Cerebellar nuclear complex (tissue), 1 donor: ENCODE measurements at places on chromosomes 12 and 14.

DNA sequence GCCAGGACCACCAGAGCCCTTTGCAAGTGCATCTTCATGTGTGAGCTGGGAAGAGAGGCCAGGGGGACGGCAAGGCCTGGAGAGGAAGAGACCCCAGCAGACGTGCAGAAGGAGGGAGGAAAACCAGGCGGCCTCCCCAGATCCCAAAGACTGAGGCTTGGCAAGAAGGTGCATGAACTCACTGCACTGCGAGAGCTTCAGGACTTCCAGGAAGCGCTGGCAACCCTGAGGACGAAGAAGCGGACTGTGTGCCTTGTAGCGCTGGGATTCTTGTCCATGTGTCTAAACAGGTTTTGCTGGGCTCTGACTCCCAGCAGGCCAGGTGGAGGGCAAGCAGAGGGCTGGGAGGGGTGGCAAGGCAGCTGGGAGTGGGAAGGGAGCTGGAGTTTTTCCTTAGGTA is 939 bp downstream of the TGFB3 start:
- DNase-seq: no peak

DNA sequence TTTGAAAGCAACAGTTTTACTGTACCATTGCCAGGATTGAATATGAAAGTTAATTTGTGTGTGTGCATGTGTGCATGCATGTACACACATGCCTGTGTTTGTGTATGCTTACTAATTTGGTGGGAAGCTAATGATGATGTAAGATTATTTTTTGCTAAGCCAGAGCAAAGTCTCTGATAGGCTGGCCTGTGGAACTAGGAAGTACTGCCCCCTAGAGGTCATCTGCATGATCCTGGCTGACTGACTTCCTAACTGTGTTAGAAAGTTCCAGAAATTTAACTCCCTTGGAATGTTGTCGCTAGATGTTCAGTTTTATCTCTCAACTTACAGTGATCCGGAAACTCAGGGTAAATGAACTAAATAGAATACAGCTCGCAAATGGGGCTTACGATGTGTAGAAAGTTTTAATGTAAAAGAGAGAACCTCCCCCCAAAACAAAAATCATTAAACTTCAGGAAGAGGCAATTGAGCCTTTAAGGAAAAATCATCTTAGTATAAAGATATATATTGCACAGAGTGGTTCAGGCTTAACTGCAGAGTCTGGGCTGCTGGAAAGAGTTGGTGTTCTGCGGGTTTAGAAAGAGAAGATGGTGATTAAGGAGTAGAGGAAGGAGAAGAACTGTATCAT is 34.3 kb upstream of the SLC38A1 start:
- DNase-seq: no peak

DNA sequence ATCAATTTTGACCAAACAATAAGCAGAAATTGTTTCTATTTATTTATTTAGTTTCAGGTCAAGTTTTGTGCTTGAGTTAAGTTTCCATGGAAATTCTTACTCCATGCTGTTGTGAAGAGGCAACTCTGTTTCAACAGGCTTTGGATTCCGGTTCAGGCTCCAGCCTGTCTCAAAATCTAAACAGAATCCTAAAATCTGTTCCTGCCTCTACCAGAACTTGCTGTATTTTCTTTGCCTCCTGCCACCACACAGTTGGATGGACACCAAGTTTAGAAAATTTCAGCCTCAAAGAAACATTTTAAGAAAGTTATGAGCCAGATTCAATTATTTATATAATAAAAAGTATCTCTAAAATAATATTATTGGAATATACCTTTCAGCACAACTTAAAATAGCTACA is 330.9 kb downstream of the FOXG1 start:
- DNase-seq: no peak

- no peak for DNase-seq
These were observed 557.2 kb downstream of the BCL11B start for GRCh38 chr14:98714626-98715425.

DNA sequence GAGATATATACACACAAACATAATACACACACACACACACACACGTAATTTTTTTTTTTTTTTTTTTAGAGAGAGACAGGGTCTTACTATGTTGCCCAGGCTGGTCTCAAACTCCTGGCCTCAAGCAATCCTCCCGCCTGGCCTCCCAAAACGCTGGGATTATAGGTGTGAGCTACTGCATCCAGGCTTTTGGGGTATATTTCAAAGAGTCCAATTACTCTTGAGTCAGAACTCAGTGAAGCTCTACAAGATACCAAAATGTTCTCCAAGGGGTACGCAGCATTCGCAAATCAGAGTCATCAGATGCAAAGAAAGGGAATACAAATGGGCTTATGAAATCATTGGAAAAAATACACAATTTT is 54.0 kb downstream of the PHLDA1 start:
- no peak for DNase-seq

- DNase-seq: no peak
These were observed 13.1 kb downstream of the NKX2-1 start for GRCh38 chr14:36506732-36507614.

DNA sequence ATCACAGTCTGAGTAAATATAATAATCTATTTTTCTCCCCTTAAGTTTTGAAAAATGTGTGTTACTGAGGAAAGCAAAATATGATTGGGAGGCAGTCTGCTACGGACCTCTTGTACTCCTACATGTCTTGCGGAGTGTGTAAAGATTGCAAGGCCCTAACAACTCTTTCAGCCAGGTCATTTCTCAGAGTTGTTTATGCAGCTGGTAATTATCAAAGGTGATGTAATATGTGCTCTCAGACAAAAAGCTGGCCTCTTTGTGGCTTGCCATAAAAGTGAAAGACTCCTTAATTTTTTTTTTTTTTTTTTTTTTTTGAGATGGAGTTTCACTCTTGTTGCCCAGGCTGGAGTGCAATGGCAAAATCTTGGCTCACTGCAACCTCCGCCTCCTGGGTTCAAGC is 40.5 kb upstream of the MON2 start:
- DNase-seq: no peak

DNA sequence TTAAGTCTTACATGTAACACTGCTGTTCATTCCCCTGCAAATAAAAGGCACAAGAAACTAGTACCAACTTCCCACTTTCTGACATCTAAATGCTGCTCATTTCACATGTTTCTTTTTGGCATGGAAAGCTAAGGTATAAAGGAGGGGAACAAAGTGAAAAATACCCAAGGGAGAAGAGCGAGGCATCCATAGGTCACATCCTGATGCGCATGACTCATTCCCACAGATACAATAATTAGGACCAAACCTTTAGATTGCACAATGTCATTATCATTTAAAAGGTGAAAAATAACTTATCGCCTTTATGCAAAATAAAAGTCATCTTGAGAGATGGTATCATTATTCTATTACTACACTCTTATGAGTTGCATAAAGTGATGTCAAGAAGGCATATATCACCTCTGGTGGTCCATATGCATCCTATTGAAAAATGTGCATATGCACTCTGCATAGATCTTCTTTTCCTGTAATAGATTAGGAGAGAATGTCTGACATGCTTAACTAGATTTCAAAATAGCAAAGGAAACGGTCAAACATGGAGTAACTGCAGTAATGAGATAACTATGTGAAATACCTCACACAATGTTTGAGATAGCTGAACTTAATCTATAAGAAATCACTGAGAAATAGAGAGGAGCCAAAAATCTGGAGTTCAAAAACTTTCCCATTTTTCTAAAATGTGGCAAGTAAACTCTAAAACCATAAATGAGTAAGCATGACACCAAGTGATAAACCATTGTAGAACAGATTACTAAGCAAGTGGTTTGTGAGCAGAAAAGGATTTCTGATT is 382.5 kb upstream of the TMTC1 start:
- DNase-seq: no peak

GRCh38 chr12:109752117-109753053 is 38.8 kb downstream of the FAM222A start:
- DNase-seq: no peak

DNA sequence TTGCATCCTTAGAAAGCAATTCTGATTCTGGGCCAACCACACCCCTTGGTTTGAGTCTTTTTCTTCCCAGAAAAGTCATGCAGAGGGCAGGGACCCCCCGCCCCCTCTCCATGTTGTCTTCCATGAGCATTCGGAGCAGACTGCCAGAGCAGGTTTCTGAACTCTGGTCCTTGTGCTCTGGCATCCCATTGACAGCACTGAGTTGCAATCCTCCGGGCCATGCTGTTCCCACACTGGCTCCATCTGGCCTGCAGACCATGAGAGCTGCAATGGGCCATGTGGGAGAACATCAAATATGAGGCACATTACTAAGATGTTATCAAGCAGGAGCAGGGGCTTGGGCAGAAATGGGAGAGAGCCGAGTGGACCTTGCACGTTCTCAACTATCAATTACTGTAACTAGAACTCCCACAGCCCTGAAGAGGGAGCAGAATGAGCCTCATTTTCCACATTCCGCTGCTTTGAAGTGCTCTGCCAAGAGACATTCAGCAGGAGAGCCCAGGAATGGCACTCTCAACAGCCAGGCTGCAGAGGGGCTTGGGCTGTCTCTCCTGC is 157.4 kb downstream of the STXBP6 start:
- no peak for DNase-seq

DNA sequence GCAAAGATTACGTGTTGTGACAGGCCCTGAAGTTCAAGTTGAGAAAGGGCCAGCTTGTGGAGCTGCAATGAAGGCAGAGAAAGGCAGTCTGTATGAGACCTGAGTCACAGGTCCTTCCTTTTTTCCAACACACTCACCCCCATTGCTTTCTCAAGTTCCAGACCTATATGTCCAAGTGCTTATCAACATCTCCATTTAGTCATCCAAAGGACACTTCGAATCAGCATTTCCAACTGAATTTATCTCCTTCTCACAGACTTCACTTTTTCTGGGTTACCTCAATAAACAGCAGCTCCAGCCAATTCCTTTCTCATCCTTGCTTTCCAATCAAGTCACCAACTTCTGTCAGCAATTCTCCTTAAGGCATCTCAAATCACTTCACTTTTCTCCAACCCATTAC is 56.4 kb upstream of the KIF21A start:
- no peak for DNase-seq

DNA sequence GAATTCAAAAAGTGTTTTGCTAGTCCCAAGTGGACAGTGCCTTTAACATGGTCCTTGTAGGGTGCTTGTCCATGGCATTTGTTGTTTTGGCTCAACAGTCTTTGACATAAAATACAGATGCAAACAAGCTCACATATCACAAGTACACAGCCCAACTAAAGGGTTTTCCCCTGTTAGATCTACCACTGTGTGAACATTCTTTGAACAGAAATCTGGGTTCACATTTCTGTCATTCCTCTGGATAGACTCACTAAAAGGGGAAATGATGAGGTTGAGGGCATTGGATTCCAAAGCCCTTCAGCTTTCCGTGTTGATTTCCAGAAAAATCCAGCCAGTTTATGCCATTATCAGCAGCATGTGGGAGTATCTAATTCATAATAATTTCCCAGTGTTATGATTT is 54.1 kb downstream of the EP400 start:
- no peak for DNase-seq

DNA sequence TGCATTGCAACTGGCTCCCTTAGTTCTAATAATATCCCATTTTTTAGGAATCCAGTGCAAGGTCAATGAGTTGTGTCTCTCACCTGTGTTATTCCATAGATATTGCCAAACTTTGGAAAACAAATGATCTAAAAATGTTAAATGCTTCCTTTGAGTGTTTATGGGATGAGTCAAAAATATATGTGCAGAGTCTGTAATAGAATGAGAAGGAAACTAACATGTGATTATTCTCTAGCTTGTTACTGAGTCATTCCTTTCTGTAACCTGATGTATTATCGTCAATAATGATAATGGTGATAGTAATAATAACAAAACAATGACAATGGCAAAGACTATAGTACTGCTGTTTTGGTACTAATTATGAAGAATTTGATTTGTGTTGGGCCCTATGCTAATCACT is 11.5 kb downstream of the ACSS3 start:
- no peak for DNase-seq

DNA sequence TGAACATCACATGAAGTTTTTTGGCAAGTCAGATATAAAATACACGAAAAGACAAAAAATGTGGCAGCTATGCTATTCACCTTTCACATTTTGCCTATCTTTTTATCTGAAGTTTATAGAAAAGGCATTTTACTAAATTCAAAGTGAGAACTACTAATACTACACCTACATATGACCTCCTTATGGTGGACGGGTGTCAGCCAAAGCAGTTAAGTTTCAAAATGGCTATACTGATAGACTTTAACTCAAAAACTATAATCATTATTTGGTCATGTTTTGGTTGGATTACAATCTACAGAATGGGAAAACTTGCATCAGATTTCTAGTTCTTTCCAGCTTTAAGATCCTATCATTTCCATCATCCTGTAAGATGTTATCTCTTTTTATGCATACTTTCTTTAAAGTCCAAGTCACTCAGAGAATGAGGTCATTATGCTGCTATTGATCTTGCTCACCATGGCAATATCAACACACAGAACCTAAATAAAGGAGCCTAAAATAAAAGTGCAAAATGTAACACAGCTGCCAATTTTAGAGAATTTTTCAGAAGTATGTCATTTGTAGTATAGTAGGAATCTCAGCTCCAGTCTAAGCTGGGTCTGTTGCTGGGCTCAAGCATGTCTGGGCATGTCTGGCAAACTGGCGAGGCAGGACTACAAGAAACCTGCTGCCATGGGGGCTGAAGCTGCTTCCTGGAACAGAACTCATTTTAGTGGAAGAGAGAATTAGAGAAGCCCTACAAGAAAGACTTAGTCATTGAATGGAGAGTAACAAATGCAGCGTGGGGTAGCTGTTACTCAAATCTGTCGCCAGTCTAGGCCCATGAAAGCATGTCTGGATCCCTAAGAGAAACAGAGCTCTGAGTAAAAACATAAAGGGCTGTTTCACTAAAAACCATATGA is 7.6 kb upstream of the AEBP2 start:
- DNase-seq: no peak

DNA sequence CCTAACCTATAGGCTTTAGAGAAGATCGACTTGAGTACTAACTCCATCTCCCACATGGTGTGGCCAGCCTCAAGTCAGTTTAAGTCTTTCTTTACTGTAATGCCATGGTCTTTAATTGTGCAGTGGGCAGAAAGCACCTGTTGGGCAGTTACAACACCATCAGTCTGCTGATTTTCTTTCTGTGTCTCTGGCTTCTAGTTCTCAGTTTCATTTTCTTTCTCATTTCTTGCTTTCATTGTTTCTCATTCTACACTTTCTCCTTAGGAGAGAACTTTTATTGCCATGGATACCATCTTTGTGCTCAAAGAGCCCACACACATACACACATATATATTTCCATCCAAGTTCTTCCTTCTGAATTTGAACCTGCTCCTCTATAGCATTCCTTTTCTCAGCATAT is 96.1 kb upstream of the SLC16A7 start:
- DNase-seq: no peak

DNA sequence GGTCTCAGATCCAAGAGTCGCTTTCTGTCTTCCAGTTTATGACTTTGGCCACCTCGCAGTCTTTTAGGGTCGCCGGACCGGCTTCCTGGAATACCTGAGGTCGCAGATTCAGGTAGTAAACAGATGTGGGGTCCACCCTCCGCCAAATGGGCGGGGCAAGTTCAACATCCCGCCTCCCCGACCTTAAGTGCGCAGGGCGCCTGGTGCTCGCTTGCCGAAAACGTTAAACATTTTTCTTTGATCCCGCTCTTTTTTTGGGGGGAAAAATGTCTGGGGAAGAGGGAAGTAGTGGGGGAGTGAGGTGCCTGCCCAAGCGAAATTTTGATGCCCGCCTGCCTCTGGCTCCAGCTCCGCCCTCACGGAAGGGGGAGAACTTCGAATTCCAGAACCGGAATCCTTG is 73.9 kb upstream of the TBX5 start:
- no peak for DNase-seq
